DMS79 (cell line): ENCODE measurements at places on chromosomes 11 and 22.

DNA sequence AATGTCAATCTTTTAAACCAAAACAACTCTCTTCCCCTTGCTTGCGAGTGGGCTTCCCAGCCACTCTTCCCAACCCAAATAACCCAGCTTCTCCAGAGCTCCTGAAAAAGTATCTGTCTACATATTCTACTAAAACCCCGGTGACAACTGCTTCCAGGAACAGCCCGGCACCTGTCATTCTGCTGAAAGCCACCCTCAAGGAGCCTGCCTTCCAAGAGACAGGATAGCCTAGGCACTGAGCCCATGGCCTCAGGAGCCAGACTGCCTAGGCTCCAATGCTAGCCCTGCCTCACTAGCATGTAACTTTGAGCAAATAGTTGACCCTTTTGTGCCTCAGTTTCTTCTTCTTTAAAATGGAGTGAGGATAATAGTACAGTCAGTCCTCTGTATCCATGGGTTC, 459.8 kb downstream of the SOX6 start:
- no peak for DNase-seq

GRCh38 chr11:5486421-5486820, 2.1 kb upstream of the OR52D1 start:
- DNase-seq = no peak

DNA sequence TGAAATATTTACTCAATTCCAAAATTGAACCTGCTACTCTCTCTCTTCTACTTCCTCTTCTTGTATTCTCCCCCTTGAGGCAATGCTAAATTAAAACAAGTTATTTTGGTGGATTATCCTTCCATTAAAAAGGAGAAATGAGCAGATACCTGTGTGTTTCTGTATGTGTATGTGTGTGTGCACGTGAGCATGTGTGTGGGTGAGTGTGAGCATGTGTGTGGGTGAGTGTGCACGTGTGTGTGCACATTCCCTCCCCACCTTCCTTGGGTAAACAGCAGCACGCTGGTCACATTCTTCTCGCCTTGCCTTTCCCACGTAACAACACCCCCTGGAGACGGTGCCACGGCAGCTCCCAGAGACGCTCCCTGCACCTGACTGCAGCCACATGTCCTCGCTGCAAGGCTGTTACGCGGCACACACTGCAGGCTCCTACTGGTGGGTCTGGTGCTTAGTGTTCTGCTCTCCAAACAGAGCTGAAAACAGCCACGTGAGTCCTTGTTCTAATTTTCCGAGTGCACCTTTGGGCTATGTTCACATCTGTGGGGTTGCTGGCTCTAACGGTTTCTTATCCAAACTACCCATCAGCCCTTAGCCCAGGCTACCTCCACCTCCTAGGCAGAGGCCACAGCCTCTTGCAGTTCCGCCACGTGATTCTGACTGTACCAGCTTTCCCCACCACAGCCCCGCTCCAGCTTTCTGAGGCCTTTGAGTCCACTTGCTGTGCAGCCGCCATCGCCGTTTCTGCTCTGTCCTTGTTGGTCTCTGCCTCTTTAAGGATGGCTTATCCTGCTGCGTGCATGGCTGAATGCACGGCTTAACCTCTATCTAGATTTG, 123.4 kb downstream of the CTTN start:
- no peak for DNase-seq

DNA sequence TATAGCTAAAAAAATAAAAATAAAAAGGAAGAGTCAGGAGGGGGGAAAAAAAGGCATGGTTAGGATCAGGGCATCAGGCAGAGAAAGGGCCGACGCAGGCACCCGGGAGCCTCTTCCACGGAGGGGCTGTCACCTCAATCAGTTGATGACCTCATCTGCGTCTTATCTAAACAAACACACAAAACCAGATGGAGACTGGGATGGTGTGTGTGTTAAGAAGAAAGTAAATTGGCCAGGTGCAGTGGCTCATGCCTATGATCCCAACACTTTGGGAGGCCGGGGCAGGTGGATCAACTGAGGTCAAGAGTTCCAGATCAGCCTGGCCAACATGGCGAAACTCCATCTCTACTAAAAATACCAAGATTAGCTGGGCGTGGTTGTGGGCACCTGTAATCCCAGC, 63.6 kb downstream of the DHCR7 start:
- no peak for DNase-seq

- no peak for DNase-seq
Measured at GRCh38 chr11:114073828-114074381, 14.4 kb downstream of the ZBTB16 start.

GRCh38 chr22:33917744-33918406, 2.4 kb downstream of the LARGE1 start:
- no peak for DNase-seq

DNA sequence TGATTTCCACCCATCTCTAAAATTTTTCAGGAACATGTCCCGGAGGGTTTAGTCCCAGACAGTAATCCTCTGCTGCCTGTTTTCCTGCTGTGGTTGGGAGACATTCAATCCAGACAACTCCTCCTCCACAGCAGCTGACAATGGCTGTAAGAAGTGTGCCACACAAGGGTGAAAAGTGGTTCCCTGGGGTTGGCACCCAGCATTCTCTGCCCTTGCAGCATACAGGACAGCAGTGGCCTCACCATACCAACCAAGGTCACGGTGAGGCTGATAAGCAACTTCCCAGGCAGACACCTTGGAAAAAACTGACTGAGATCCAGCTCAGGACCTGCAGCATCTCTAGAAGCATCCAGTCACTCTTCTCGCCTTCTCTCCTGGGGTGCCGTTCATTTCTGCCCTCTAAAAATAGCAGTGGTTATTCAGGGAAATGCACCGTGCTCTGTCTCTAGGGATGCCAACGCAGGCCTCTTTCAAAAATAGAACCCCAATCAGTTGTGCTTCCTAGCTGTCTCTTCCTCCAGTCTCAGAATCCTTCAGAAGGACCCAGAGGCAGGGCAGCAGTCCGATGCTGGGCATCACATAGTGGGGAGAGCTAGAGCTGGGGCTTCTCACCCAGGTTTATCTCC, 241.0 kb downstream of the TENM4 start:
- DNase-seq = no peak

GRCh38 chr11:45313171-45313865, 27.2 kb upstream of the SYT13 start:
- no peak for DNase-seq

GRCh38 chr11:105158436-105158835, 18.9 kb upstream of the CARD18 start:
- no peak for DNase-seq

GRCh38 chr11:86988351-86988881, 33.2 kb upstream of the FZD4 start:
- DNase-seq = no peak

DNA sequence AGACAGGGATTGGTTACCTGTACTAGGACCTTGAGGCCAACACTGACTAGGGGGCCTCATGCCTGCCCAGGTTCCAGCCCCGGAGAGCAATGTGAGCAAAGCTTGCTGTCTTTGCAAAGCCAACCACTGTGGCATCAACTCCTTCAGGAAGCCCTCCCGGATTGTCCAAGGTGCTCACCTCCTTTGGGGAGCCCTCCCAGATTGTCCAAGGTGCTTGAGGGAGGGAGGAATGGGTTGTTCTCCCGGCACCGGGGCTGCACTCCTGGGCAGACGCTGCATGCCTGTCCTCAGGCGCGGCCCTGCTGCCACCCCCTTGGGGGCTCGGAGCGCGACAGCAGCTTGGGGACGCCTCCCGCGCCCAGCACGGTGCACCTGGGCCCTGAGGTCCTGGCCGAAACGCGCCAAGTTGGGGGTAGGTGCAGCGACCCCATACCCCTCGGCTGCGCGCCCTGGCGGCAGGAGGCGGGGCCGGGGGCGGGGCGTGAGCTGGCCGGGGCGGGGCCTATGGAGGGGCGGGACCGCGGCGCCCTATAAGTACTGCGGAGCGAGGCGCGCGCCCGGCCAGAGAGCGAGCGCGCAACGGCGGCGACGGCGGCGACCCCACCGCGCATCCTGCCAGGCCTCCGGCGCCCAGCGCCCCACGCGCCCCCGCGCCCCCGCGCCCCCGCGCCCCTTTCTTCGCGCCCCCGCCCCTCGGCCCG, at the start of gene CD81:
CD81 (plus strand) TSS at position 560 of the 701 bp plus-strand sequence. CDS start 240 bp downstream, outside the sequence.
- DNase-seq = no peak

- no peak for DNase-seq
Measured at GRCh38 chr11:81255895-81256294, 1477.8 kb downstream of the FAM181B start.

GRCh38 chr11:57762235-57762861, 746 bp downstream of the CTNND1 start:
- DNase-seq = no peak

DNA sequence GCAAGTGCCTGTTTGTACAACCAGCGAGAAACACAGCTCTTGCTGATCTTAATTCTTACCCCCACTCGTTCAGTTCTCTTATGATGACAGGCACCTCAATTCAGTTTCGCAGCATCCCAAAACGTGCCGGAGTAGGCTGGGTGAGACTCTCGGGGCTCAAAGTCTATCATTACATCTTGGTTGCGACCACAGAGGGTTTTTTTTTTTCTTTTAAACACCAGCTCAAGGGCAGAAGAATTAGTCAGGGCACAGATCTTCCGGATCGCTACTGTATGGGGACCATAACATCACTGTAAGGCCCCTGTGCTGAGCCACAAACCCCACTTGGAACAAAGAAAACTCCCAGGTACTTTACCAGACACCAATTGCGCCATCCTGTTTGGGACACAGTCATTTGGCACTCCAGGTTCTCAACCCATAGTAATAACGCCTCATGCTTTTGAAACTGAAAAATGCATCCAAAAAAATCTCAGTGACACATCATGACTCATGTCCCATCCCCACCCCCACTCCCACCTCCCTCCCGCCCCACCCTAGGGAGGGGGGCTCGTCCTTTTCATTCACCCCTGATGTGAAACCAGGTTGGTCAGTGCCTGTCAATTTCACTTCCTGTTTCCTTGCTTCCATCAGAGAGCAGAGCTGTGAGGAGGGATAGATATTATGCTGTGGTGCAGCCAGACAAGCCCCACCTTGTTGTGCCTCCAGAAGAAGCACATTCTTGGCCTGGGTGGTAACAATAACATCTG, 41.0 kb upstream of the CD5 start:
- DNase-seq = no peak

DNA sequence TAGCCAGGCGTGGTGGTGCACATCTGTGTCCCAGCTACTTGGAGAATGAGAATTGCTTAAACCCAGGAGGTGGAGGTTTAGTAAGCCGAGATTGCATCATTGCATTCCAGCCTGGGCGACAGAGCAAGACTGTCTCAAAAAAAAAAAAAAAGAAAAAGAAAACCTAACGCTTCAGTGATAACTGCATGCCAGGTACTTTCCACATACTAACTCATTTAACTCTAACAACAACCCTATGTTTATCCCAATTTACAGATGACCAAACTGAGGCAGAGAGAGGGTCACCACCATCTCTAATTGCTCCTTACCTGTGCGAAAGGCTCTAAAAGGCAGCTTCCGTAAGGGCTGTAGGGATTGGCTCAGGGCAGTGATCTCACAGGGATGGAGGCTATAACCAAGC, 11.6 kb downstream of the PISD start:
- DNase-seq = no peak

- no peak for DNase-seq
Measured at GRCh38 chr11:17013548-17014320, 480 bp downstream of the PLEKHA7 start.

- DNase-seq = no peak
Measured at GRCh38 chr11:20087118-20087521, 73.2 kb downstream of the DBX1 start.

DNA sequence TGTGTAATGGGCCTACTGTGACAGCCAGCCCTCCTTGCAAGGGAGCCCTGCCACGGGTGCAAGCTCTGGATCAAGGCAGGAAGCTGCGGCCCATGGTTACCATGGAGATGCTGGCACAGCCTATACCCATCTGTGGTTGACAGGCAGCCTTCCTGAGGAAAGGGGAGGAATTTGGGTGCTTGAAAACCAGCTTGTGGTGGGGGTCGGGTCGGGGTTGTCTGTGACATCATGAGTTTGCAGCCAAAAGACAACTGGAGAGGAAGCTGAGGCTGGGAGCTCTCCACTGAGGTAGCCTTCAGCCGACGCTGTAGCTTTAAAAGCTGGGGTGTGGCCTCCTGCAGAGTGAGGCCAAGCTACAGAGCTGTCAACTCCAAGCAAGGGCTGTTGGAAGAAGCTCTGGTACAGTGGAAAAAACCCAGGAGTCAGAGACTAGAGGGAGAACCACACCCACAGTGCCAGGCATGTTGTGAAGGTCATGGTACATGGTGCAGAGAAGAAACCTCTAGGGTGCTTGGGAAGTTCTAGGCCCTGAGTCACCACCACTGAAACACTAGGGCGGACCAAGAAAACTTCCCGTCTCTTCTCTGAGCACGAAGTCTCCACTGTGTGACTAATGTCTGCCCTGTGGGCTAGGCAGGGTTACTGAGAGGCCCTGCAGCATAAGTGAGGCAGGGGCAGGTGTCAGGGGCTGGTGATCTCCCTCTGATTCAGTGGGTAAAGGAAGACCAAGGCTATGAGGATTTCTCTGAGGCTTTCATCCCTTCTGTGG, 10.8 kb upstream of the LDHA start:
- DNase-seq = no peak
